Activated CD4-positive, alpha-beta T cell treated with anti-CD3 and anti-CD28 coated beads, Interleukin-2, amount 50 U/mL, for 1 hour (primary cell): ENCODE measurements at places on chromosomes 3 and 15.

- DNase-seq, result no peak
Measured at GRCh38 chr3:195284842-195285241, 13.9 kb upstream of the XXYLT1 start.

DNA sequence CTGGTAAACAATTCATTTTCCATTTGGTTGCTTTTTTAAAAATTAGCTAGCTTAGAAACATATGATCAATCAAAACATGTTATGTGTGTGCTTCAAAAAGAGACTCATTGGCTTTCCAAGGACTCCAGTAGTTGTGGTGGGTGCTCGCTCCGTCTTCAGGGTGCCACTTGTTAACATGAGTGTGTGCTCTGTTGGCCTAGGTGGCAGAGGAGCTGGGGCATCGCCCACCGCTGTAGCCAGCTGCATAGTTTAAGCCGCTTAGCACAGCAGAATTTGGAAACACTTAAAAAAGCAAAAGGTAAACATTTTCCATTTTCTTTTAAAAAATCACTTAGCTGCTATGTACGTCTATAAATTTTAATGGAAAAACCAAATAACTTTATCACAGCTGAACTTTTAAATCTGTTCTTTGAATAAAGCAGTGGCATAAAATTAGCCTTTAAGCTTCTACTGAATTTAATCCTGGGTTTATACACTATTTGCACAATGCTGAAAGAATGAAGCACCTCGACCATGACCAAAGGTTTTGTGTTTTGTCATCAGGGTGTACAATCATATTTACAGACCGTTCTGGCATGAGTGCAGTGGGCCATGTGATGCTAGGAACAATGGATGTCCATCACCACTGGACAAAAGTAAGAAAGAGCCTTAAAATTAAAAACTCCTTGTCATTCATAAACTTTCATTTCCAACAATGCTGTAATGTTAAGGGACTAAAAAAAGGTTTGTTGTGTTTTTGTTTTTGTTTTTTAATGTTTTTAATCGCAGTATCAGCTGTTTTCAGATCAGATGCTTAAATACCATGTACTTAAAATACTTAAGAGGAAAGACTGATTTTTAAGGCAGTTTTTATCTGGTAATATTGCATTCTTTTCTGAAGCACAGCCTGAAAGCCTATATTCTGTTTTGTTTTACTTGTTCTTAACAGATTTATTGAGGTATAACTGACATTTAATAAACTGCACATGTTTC is 57.9 kb downstream of the TCAIM start:
- DNase-seq, result no peak

DNA sequence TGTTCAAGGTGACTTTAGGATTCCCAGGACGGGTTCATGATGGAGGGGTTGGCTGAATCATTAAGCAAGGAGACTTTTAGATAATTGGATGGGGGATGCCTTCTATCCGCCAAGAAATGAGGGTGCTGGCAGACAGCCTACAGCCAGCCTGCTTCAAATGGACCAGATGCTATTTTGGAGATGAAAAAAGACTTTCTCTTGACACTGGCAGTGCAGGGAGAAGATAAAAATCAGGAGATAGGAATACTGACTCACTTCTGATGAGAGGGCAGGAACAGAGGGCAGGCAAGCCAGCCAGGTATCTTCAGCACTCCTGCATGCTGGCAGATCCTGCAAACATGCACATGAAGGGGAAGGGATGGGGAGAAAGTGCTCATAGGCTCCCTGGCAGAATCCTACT is 7.7 kb upstream of the SYN2 start:
- DNase-seq, result no peak

GRCh38 chr3:42216302-42216701 is 49.7 kb downstream of the CCK start:
- no peak for DNase-seq

- DNase-seq, result no peak
Measured at GRCh38 chr3:100449214-100449613, 43.2 kb upstream of the TMEM45A start.
